Gastrocnemius medialis (tissue), 4 donors: ENCODE measurements at places on chromosomes 5 and 9. TPM values are rescaled to one million over a fixed set of nuclear protein-coding genes. Genes with fewer than 3 reads are reported as not detected.

DNA sequence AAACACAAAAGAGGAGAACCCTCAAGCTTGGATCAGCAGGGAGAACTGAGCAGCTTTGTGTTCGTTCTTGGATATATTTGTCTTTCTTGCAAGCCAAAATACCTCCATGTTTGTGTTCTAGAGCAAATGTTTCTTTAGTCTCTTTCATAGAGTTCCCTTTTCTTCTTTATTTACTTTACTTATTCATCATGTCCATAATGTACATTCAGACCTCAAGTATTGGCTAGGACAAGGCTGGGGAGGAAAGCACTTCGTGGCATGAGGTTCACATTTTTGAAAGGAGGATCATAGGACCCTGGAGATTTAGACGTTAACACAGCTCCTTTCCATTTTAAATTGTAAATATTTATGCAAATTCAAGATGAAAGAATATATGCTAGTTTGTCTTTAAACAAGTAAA lies 590.2 kb upstream of the MEF2C start:
- H3K36me3 ChIP-seq = no peaks in the 10 kb centered on the region
- peaks cover 13% of the 10 kb centered on the region for H3K4me1 ChIP-seq
- no peak overlapping the region for H3K4me3 ChIP-seq
- no peak overlapping the region for H3K27ac ChIP-seq
- H3K27me3 ChIP-seq = no peaks in the 10 kb centered on the region

GRCh38 chr9:89471390-89471789 lies 26.5 kb downstream of the SEMA4D start:
- no peak overlapping the region for H3K27ac ChIP-seq
- H3K4me1 ChIP-seq = peaks cover 40% of the 10 kb centered on the region
- no peak for DNase-seq
- H3K4me3 ChIP-seq = no peak overlapping the region
- H3K27me3 ChIP-seq = no peaks in the 10 kb centered on the region
- no peaks in the 10 kb centered on the region for H3K36me3 ChIP-seq

The CFAP157 gene
- not detected for total RNA-seq

The TTC16 gene
- total RNA-seq = not detected

GRCh38 chr9:93951655-93952118 lies 3.5 kb downstream of the BARX1 start:
- H3K27ac ChIP-seq = no peak overlapping the region
- peak overlapping the region; percentile 54 for H3K4me3 ChIP-seq
- H3K27me3 ChIP-seq = peaks cover 95% of the 10 kb centered on the region
- DNase-seq = no peak

The CTSL gene
- total RNA-seq = 38.0 TPM

DNA sequence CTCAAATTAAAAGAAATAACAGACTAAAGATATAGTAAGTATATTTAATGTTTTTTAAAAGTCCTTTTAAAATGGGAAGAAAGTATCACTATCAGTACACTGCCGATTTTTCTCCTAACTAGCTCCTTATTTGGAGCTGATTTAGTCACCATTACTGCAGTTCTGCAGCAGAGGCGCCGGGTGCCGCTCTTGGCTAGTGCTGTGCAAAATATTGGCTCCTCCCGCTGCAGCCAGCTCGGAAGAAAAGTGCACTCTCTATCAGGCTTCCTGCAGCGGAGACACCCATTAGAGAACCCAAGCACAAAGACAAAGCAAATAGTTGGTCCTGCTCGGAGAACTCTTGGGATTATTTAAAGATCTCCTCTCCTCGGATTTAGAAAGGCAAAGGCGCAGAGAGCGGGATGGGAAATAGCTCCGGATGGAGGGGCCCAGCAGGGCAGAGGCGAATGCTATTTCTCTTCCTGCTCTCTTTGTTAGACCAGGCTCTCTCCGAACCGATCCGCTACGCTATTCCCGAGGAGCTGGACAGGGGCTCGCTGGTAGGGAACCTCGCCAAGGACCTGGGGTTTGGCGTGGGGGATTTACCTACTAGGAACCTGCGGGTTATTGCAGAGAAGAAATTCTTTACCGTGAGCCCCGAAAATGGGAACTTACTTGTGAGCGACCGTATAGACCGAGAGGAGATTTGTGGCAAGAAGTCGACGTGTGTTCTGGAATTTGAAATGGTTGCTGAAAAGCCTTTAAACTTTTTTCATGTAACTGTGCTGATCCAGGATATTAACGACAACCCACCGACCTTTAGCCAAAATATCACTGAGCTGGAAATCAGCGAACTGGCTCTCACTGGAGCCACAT lies at the start of gene PCDHGB3:
Gene PCDHGB3 (plus strand): TSS at position 249 of the 855 bp plus-strand sequence. CDS start 153 bp downstream, at position 402.
- H3K27ac ChIP-seq = peak within 1 kb of the TSS; percentile 16
- peaks cover 21% of the 10 kb centered on the region for H3K27me3 ChIP-seq
- peak within 1 kb of the TSS; percentile 38 for H3K4me3 ChIP-seq
- DNase-seq = peak; percentile 45

DNA sequence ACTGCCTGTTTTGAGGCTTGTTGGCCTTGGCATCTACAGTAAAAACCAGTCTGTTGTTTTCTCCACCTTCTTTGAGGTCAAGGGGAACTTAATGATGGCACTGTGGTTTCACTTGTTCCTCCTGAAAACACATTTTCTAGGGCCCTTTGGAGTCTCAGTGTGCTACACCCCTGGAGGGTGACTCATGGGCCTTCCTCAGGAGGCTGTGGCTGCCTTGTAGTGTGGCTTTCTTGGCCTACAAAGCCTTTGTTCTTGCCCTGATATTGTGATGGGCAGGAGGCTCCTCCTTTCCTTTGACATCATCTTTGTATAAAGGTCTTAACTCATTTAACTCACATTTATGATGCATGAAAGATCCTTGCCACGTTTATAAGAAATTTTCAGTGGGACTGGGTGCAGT lies 56.3 kb upstream of the GPBP1 start:
- H3K4me1 ChIP-seq = no peaks in the 10 kb centered on the region
- no peak for DNase-seq
- H3K27me3 ChIP-seq = no peaks in the 10 kb centered on the region
- no peak overlapping the region for H3K4me3 ChIP-seq

GRCh38 chr5:62690421-62690820 lies 111.8 kb downstream of the LRRC70 start:
- no peaks in the 10 kb centered on the region for H3K36me3 ChIP-seq
- no peaks in the 10 kb centered on the region for H3K27me3 ChIP-seq
- no peak overlapping the region for H3K27ac ChIP-seq
- H3K4me1 ChIP-seq = no peaks in the 10 kb centered on the region

- peak within 1 kb of the TSS; percentile 49 for H3K4me3 ChIP-seq
- H3K4me1 ChIP-seq = peaks cover 28% of the 10 kb centered on the region
- peak within 1 kb of the TSS; percentile 44 for H3K27ac ChIP-seq
Measured at GRCh38 chr9:89177944-89178829, at the start of gene SHC3. Gene SHC3 (minus strand): TSS chr9:89178818. CDS start chr9:89178460, 358 bp downstream.

The TLE1 gene
- 32.0 TPM for total RNA-seq

The SH3RF2 gene
- 19.2 TPM for total RNA-seq

The PCDHA10 gene
- total RNA-seq = 0.07 TPM

The ASTN2 gene
- total RNA-seq = 4.6 TPM

DNA sequence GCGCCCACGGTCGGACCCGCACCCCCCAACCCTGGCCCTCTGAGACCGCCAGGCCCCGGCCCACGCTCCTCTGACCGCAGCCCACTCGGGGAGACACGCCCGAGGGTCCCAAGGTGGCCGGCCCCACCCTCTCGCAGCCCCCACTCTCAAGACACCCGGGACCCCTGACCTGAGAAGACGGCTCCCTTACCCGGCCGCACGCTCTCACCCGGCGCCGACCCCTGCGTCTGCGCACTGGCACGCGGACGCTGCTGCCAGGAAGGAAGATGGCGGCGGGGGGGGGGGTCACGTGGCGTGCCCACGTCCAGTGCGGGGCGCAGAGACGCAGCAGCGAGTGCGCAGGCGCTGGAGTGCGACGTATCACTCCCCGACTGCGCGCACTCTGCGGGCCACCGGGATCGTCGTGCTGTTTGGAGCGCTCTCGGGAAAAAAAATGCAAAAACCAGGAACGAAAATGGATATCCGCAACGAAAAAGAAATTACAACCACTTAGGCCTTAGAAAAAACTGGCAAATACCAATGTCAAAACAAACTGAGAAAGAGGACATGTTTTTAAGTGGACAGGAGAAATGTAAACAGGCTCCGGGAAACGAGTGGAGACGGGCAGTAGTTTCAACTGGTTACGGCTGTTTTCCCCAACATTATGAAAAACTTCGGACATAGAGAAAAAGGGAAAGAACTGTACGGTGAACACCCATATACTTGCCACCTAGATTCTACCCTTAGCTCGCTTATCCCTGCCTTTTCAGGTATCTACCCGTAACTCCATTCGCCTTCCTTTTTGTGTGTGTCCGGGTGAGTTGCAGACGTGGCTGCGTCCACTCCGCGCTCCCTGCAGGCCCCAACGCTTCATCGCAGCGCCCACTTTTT lies at the start of gene MRPL36:
Gene MRPL36 (minus strand): TSS at position 236 of the 870 bp plus-strand sequence. CDS start 902 bp downstream, outside the sequence.
- H3K27me3 ChIP-seq = no peaks in the 10 kb centered on the region
- peak; percentile 91 for DNase-seq
- peak within 1 kb of the TSS; percentile 84 for H3K4me3 ChIP-seq
- peaks cover 46% of the 10 kb centered on the region for H3K36me3 ChIP-seq
